Mesenteric fat pad (tissue), 1 donor: ENCODE measurements at places on chromosomes 4 and X. TPM values are rescaled to one million over a fixed set of nuclear protein-coding genes. Genes with fewer than 3 reads are reported as not detected.

GRCh38 chr4:189206953-189207352 lies 733.7 kb upstream of the FRG1 start:
- DNase-seq = no peak

- DNase-seq = no peak
These were observed 89.9 kb downstream of the EDA start for GRCh38 chrX:69705818-69706217.

Gene KLHL4
- 0.48 TPM for total RNA-seq

Gene TENT5D
- total RNA-seq = not detected

GRCh38 chr4:47715716-47716416 lies 122.0 kb downstream of the CORIN start:
- DNase-seq = no peak

DNA sequence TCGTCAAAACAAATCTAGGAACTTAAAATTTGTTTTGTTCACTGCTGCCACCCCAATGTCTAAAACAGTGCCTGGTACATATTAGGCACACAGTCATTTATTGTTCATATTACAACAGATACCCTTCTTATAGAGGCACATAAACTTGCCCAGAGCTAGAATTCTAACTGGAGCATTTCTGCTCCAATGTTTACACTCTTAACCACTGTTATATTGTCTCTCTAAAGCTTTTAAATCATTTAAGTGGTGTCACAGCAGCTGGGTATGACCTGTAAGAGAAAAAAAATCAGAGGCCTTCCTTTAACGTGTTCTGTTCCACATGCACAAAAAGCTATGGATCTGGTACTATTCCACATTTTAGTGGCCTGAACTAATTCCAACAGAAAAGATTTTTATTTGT lies 3.0 kb downstream of the UBE2D3 start:
- no peak for DNase-seq

DNA sequence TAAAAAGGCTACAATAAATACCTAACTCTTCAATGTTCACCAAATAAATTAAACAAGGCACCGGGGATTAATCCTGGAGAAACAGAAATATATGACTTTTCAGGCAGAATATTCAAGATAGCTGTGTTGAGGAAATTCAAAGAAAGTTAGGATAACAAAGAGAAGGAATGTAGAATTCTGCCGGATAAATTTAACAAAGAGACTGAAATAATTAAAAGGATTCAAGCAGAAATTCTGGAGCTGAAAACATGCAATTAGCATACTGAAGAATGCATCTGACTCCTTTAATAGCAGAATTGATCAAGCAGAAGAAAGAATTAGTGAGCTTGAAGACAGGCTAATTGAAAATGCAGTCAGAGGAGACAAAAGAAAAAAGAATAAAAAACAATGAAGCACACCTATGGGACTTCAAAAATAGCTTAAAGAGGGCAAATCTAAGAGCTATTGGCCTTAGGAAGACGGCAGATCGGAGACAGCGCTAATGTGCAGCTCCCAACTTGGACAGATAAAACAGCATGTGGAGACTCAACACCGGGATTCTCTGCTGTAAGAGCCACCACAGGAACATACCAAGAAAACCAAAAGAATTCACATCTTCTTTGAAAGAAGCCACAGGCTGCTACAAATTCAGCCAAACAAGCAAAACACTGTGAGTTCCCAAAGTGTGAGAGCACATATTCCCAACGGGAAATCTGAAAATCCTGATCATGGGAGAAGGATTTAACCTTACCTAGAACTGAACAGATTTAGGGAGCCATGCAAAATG lies 1290.9 kb downstream of the PCDH18 start:
- no peak for DNase-seq

Gene PAGE2
- total RNA-seq = not detected

- no peak for DNase-seq
These were observed 5.8 kb downstream of the MID1IP1 start for GRCh38 chrX:38806875-38807621.

Gene NPNT
- total RNA-seq = 6.9 TPM

Gene TAF7L
- total RNA-seq = 0.26 TPM

Gene TSPAN7
- 32.0 TPM for total RNA-seq

GRCh38 chrX:141668371-141668770 lies 30.2 kb downstream of the SPANXD start:
- DNase-seq = no peak

GRCh38 chr4:75001871-75002270 lies 69.0 kb downstream of the PARM1 start:
- no peak for DNase-seq

DNA sequence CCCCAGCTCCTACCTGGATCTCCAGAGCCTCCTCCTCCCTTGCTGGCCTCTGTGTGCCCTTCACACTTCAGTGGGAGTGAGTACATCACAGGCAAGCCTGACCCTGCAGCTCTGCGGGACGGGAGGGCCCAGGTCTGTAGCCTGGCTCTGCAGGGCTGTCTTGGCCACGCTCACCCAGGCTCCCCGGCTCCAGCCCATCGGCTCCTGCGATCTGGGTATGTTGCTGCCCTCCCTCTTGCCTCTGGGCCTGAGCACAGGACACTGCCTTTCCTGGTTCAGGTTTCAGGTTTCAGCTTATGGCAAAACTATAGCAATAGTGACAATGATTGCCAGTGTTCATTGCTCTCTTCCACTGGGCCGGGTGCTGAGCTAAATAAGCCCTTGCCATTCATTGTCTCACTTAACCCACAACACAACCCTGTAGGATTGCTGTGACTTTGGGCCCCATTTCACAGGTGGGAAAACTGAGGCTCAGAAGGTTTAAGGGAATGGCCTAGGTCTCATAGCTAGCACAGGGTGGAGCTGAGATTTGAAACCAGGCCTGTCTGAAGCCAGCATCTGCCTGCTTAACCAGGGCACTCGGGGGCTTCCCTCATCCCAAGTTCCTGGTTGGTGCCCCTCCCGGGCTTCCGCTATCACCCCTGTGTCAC lies 44.6 kb upstream of the SORCS2 start:
- no peak for DNase-seq

GRCh38 chrX:154351183-154352011 lies 23.0 kb downstream of the FLNA start:
- DNase-seq = no peak

GRCh38 chrX:42771506-42772335 lies 6.2 kb downstream of the PPP1R2C start:
- no peak for DNase-seq

GRCh38 chrX:149831473-149831872 lies 49.5 kb upstream of the MAGEA8 start:
- no peak for DNase-seq

DNA sequence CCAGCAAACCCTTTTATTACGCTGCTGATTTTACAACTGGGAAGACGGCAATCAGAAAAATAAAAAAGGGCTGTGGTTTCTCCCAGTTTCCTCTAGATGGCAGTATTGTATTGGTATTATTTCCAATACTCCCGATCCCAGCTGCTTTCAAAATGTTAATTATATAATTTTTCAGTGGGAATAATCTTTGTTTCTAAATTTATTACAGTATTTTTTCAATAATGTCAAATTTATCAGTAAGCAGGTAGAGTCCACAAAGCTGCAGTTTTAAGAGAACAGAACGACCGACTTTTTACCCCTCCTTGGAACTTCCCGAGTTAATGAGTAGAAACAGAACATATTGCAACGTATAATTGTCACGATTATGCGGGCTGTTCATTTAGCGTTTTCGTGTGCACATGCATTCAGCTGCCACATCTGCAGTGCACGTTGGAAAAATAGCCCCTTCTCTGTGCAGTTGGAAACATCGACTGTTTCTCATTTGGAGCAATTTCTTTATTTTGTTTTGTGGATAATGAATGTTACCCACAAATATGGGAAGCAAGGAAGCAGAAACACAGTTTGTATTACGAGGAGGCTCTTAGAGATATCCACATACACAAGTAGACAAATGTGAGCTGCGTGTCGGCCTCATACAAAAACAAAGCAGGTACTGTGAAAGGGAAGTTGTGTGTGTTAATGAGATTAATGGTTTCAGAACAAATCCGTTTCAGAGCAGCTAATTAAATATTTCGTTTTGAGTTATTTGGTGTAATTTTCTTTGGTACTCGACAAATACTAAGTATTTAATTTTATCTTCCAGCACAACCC lies 188.0 kb downstream of the STIM2 start:
- no peak for DNase-seq

DNA sequence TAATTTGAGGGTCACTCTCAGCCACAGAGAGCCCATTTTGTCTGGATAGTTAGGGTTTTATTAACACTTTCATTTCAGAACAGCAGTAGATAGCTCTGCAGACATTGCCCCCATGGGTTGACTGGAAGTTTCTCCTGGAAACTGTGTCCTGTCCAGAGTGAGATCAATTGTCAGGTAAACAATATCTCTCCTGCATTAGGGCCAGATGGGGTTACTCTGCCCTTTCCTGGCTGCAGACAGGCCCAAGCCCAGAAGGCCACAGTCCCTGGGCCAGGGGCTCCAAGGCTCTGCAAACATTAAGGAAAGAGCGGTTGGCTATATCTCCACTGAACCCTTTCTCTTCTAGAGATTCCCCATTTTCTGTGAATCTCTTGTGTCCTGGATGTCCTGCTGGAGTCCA lies 436.8 kb upstream of the PRKX start:
- no peak for DNase-seq

DNA sequence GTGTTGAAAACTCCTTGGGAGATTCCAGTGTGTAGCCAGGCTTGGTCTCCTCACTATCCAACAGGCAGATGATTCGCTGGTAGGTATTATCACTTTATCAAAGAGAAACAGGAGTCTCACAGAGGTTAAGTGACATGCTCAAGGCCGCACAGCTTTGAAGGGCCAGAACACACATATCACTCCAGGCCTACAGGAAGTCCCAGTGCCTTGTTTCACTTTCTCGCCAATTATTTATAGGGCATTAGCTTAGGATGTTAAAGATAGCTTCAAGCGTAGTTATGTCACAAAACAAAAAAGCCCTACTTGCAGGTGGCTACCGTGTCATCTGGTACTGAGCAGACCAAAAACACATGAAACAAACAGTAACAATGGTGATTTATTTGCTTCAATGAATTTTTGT lies 13.2 kb downstream of the ATP8A1 start:
- no peak for DNase-seq

GRCh38 chr4:113013751-113014150 lies 35.7 kb upstream of the ANK2 start:
- DNase-seq = no peak

DNA sequence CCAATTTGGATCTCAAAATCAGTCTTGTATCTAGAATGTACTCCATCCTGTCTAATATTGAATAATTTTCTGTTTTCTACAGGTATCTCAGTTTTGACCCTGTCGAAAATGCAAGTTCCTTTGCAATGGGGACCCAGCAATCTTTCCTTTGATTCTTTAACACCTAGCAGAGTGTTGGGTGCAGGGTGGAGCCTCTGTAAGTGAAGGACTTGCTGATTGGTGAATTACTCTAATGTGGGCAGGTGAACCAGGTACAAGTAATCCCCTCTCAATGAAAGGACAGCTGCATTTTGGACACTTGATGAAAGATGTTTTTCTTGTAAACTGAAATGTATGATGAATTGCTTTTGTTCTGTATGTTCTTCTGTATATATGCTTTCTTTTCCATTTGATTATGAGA lies 54.9 kb downstream of the NWD2 start:
- no peak for DNase-seq

GRCh38 chr4:5654791-5655190 lies 53.6 kb downstream of the EVC2 start:
- no peak for DNase-seq

Gene IGFBP7
- total RNA-seq = 558 TPM

Gene GPR50
- not detected for total RNA-seq

Gene IQCM
- total RNA-seq = not detected

DNA sequence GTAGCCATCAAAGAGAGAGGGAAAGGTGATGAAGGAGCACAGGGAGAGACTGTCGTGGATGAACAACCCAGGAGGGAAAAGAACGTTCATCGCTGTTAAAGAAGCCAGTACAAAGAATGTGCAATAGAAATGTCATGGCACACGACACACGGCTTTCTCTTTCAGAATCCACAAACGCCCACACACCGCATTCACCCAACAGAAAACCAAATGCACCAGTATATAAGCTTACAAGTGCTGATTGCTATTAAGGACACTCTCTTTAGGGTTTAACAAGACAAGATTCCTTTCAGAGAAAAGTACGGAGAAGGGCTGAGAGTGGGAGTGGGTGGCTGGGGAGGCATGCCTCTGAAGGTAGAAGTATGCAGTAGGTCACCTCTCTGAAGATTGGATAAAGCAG lies 80.2 kb downstream of the C4orf51 start:
- DNase-seq = no peak

GRCh38 chrX:151734446-151734845 lies at the start of gene CNGA2:
CNGA2 (plus strand) TSS chrX:151734746; CDS start chrX:151738484, 3,738 bp downstream.
- no peak for DNase-seq

DNA sequence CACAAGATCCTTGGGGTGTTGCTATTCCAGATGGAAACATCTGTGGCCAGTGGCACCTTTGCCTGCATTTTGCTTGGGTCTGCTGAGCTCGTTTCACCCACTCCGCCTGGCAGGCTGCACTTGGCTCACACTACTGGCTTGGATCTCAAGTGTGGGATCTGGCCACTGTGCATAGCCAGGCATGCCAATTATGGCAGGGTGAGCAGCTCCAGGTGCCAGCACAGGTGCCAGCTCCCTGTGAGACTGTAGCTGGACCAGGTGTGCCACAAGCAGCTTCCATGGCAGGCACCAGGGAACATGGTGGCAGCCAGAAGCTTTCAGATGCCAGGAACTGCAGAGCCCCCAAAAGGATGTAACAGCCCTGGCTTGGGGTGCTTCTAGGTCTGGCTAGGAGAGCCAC lies 463.8 kb upstream of the PABPC4L start:
- no peak for DNase-seq

DNA sequence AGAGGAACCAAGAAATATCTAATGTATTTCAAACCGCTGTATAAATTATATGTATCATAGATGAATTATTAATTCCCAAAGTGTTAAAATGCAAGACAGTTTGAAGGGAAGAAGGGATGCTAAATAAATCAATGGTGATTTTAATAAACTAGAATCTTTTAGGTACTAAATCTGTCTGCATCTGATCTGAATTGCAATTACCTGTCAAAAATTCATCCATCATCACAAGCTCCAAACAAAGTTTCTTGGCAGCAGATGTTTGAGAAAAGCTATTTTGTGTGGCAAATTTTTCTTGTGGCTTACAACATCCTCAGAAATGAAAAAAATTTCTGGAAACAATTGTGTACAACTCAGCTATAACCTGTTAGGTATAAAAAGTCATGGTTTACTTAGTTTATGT lies 816.0 kb upstream of the NDST4 start:
- no peak for DNase-seq

- no peak for DNase-seq
These were observed 28.0 kb upstream of the NDUFC1 start for GRCh38 chr4:139330283-139330682.

DNA sequence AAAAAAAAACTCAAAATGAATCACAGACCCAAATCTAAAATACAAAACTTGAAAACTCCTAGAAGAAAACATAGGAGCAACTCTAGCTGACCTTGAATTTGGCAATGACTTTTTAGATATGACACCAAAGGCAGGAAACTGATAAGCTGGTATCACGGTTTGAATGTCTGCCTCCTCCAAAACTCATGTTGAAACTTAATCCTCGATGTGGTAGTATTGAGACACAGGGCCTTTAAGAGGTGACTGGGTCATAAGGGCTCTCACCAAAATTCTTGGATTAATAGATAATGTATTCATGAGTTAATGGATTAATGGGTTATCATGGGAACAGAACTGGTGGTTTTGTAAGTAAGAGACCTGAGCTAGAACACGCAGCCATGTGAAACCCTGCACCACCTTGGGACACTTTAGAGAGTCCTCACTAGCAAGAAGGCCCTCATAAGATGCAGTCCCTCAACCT lies 40.5 kb downstream of the FRYL start:
- no peak for DNase-seq
